ENCODE measurements at places on chromosomes 2 and 18.

- DNase-seq, result no peak
These were observed 9.2 kb downstream of the RNU4ATAC start for GRCh38 chr2:121539750-121540469.

- DNase-seq, result no peak
These were observed 59.8 kb downstream of the SNTG2 start for GRCh38 chr2:1010415-1010930.

DNA sequence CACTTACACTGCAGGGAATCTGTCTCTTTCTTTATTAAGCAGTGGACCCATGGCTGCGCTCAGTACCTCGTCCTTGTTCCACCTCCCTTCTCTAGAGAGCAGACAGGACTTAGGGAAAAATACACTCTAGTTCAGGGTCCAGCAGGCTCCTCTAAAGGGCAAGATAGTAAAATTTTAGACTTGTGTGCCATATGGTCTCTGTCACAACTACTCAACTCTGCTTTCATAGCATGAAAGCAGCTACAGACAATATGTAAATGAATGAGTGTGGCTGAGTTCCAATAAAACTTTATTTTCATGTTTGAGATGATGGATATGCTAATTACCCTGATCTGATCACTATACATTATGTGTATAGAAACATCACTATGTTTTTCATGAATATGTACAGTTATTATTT, 163.1 kb downstream of the BABAM2 start:
- no peak for DNase-seq

- DNase-seq, result no peak
These were observed 163.3 kb downstream of the TFCP2L1 start for GRCh38 chr2:121121661-121122060.

DNA sequence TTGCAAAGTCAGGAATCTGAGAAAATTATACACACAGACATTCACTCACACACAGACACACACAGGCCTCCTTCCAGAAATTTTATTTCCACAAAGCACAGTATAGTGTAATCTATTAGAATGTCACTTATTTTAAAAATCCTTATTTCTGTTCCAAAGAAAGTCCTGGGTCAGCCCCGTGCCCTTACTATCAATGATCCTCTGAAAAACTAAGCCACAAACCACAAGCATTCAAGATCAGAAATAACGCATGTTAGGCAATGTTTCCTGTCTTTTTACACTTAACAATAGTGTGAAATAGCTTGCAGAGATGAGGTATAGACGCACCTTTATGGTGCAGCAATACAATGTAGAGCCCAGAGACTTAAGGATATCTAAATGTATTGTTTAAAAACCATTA, 25.8 kb downstream of the TBC1D8 start:
- no peak for DNase-seq

GRCh38 chr2:41167014-41167413, 715.1 kb upstream of the SLC8A1 start:
- DNase-seq, result no peak
